SK-MEL-5 (cell line): ENCODE measurements at places on chromosomes 5 and 9.

- DNase-seq, result peak; percentile 89
Measured at GRCh38 chr5:139844472-139845145, 49.0 kb downstream of the PSD2 start.

DNA sequence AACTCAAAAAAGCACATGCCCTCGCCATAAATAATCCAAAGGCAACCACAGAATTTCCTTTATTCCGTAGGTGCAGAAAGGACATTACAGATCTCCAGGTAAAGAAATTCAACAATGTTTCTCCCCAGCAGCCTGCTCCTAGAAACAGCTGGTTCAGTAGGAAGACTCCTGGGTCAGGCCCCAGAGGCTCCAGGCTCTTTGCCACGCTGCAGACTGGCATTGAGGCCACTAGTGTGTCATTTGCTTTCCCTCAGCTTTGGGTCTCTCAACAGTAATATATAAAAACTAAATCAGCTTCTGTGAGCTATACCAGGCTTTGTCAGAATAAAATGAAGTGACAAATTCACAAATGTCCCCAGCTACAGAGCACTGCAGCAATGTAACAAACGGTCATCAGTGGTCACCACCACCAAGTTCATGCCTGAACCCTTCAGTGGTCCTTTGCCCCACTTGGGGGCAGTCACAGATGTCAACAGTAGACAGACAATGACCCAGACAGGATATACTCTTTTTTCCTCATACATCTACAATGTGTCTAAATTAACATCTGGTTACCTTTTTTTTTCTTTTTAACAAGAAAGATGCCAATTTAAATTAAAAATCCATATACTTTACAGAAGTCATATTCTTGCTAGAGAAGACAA is 93.5 kb downstream of the MARCHF3 start:
- DNase-seq, result no peak

DNA sequence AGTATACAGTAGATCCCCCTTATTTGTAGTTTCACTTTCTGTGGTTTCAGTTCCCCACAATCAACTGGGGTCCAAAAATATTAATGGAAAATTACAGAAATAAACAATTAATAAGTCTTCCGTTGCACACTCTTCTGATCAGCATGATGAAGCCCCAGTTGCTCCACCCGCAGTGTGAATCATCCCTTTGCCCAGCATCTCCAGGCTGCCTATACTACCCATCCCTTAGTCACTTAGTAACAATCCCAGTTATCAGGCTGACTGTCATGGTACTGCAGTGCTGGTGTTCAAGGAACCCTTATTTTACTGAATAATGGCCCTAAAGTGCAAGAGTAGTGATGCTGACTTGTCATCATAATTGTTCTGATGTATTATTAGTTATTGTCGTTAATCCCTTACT is 28.9 kb downstream of the SHC3 start:
- no peak for DNase-seq

- peak; percentile 76 for DNase-seq
Measured at GRCh38 chr5:35345222-35345621, 114.9 kb upstream of the PRLR start.

DNA sequence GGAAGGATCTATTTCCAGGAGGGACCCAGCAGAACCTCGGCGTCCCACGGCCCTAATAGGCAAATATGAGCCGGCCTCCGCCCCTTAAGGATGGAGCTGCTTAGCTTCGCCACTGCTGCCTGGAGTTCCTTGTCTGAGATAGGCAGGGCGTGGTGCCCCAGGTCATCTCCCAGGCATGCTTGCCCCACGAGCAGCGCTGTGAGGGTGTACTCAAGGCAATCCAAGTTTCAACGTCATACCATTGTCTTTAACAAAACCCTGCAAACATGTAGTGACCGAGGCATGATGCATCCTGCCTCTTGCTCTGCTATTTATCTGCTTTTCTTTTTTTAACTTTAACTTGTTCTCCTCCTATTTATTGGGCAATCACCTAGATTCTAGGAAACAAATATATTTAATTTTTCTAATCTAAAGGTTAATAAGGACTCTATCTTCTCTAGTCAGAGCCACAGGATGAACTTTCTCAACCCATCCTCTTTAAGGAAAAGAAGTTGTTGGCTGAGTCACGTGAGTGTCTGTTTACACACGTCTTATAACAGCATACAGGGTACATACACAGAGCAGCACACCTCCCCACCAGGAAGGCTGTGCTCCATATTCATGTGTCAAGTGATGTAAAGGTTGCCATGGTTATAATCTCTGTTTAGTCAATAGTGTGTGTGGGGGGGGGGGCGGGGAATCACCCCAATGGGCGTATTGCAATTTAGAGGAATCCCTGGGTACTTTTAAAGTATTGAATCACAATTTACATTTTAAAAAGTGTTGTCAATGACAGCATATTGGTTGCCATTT is 27.3 kb upstream of the ZSWIM6 start:
- no peak for DNase-seq

DNA sequence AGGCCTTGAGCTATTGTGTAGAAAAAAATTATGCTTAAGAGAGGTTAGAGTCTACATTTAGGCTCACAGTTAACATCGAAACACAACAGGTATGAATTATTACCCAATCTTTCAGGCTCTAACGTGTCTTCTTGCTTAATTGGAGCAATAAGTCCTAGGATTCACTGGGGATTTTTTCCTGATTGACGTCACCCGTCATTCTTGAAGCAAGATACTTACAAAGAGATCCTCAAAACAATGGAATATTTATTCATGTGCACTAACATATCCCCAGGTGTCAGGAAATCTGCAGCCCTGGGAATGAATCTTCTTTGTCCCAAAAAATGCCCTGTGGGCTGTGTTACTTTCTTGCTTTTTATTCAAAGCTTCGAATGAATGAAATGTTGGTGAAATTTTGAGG is 413.5 kb downstream of the NFIB start:
- DNase-seq, result peak; percentile 32

GRCh38 chr9:68489646-68490045 is 51.0 kb downstream of the TMEM252 start:
- DNase-seq, result no peak

DNA sequence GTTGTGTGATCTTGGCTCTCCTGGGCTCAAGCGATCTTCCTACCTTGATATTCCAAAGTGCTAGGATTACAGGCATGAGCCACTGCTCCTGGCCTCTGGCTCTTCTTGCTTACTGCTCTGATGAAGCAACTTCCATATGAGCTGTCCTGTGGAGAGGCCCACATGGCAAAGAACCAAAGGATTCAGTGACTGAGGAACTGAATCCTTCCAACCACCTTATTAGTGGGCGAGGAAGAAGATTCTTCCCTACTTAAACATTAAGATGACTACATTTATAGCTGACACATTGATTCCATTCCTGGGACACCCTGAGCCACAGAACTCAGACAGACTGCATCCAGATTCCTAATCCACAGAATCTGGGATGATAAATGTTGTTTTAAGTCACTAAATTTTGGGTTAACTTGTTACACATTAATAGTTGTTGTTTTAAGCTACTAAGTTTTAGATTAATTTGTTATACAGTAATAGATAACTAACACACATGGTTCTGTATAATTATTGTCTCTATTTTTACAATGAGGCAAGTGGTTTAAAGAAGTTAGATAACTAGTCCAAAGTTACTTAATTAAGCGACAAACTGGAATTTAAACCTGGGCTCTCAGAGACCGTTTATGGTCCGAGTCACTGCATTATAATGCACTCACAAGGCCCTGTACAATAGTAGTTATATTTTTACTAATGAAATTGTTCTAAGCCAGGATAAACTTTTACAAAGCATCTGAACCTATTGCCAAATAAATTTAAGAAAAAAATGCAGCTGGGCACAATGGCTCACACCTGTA is 16.7 kb upstream of the SLCO4C1 start:
- DNase-seq, result no peak

DNA sequence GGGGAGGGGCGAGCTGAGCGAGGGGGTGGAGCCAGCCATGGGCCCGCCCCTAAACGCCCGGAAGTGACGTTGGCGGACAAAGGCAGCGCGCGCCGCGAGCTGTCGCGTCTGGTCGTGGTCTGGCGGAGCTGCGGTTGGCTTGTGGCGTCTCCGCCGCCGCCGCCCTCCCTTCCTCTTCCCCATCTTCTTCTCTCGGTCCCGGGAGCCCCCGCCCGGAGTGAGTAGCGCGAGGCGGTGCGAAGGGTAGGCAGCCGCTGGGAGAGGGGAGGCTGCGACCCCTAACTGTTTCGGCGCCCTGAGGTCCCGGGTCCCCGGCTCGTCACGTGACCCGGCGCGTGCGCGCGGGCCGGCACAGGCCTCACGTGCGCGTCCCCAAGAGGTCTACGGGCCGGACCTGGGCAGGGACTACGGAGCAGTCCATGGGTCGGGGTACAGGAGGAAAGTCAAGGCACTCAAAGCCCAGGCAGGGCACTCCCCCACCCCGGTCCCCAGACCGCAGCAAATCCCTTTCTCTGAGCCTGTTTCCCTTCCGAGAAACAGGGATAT is at the start of gene NTMT1:
Gene NTMT1, plus strand, starts transcription at position 85 of the 546 bp plus-strand sequence. CDS start 6,541 bp downstream, outside the sequence.
- peak; percentile 81 for DNase-seq

DNA sequence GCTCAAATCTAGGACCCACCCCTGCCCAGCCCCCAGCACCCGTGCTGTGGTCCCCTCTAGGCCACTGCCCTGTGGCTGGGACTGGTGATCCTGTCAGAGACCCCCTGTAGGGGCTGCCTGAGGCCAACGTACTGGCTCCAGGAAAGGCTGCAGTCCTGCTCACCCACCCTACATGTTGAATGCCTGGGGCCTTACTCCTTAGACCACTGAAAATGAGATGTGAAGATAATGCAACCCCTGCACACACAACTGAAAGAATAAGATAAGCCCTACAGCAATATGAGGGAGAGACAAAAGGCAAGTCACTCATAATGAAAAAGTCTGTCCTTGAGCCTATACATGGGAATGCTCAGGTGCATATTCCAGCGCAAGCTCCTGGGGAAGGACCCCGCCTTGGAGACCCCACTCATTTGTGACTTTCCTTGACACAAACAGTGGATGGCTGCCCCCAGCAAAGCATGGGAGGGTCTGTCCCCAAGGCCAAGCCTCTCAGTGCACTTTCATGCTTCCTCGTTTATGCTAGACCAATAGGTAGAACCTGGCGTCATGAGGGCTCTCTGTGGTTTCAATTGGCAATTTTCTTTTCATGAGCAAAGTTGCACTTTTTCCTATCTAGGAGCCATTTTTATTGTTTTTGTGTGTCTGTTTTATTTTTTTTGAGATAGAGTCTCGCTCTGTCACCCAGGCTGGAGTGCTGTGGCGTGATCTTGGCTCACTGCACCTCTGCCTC is 12.5 kb upstream of the WNK2 start:
- DNase-seq, result no peak

DNA sequence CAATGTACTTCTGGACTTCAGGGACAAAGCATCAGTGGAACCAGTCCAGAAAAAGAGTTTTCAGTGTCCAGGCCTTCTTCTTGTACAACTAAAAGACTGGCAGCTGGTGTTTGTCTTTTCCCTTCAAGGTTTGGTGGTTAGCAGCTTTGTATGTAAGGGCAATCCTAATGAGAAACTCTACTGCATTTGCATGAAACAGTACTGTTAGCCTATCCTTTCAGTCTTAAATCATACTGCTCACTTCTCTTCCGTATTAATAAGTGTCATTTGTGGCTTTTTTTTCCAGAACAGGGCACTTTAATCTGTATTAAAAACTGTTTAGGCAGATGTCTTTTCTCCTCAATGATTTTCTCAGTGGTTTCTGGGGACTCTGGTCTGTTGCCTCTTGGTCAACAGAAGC is 48.9 kb downstream of the FAM174A start:
- DNase-seq, result no peak

- no peak for DNase-seq
Measured at GRCh38 chr5:160250226-160250625, 20.9 kb downstream of the FABP6 start.

GRCh38 chr5:117805058-117805457 is 1183.3 kb downstream of the DTWD2 start:
- DNase-seq, result no peak

- no peak for DNase-seq
Measured at GRCh38 chr5:108216890-108217289, 165.0 kb downstream of the FBXL17 start.

DNA sequence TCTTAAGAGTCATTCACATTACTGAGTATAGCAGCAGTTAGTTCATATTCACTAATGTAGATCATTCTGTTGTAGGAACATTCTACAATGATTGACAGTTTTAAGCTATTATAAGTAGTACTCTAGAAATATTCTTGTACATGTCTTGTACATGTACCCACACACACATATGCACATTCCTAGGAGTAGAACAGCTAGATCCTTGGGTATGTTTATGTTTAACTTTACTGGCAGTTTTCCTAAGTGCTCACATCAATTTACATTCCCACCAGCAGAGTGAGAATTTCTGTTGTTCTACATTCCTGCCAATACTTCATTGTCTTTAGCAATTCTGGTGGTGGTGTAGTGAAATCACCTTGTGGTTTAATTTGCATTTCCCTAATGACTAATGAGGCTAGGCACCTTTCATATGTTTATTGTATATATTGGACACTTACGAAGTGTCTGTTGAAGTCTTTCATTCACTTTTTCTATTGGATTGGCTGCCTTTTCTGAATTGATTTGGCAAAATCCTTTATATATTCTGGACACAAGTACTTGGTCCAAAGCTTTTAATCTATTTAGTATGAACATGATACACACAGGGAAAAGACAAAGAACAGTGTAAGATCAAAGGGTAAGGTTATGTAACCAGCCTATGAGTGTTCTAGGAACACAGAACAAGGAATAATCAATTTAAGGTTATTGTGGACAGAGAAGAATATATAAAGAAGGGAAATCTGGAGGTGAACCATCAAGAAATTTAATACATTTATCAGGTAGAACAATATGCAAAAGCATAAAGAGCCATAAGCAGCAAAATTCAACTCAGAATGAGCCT is 95.6 kb downstream of the MLLT3 start:
- DNase-seq, result no peak

DNA sequence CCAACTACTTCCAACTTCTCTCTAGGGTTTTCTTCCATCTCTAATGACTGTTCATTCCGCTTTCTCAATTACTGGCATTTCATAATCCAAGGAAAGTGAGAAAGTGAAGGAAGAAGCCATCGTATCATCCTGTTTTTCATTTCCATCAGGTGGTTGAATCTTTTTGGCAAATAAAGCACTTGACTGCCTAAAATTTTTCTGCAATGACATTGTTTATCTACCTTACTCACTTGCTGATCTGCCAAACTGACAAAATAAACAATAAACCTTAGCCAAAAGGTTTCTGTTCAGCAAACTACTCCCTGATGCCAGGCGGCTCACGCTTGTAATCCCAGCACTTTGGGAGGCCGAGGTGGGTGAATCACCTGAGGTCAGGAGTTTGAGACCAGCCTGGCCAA is 18.4 kb downstream of the FNBP1 start:
- DNase-seq, result no peak

GRCh38 chr5:73582285-73583145 is 17.0 kb downstream of the UTP15 start:
- no peak for DNase-seq
